NCI-H1092 treated with DMSO at 0.1 percent for 48 hours (cell line): ENCODE measurements at places on chromosomes 2 and 18.

DNA sequence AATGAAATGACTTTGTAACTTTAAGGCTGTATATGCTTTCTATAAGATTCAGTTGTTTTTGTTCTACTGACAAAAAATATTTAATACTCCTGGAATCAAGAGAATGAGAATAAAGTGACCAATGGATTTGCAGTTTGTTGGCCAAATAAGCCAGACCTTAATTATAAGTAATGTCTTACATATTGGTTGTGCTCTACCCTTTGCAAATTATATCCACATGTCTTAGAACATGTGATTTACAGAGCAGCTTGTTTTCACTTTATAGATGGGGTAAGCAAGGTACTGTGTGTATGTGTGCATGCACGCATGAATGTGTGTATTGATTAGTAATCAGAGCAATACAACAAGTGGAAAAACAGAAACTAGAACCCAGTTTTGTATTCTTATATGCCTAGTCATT, 59.1 kb downstream of the RMDN2 start:
- no peak for DNase-seq

GRCh38 chr2:216469661-216470060, 29.0 kb upstream of the RPL37A start:
- no peak for DNase-seq

DNA sequence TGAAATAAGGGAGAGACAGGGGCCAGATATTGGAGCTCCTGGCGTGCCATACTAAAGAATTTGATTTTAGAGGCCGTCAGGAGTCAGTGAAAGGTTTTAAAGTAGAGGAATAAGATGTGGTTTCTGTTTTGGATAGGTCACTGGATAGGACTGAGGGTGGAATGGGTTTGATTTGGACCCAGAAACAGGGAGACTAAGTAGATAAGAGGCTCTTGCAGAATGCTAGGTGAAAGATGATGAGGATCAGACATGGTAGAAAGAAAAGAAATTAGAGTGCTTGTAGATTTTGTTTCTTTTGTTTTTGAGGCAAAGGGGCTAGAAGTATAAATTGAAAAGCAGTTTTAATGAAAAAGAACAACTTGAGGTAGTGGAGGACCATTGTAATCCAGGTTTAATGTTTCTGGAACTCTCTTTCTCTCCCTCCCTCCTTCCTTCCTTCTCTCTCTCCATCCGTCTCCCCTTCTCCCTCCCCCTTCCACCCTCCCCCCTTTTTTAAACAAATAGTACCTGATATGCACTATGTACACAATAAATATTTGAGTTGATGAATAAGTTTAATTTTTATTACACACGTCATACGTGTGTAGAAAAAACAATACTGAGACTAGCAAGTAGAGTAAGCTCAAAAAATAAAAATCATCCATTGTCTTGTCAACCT, 1.9 kb downstream of the NDUFV2 start:
- DNase-seq: no peak

DNA sequence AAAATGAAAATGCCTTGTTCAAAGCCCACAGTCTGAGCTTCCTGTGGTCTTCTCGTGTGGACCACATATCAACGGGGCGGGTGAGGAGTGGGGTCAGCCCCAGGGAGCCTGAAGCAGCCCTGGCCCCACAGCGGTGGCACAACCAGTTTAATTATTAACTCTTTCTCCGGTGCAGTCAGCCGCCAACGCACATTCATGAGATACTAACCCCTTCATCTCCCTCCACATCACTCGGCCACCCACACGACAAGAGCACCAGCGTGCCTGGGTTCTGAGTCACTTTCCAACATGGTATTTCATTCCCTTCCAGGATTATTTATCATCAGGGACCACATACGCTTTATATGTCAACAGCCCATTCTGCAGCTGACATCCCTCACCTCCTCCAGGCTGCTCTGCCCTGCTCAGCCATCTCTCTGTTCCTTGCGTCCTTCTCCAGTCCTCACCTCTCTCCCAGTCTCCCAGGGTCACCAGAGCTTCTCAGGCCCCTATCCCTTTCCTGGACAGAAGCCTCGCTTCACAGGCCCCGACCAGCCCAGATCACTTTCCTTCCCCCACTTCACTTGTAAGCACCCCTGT, 48.0 kb upstream of the ID2 start:
- no peak for DNase-seq

- DNase-seq: no peak
Measured at GRCh38 chr2:216031960-216032689, 18.8 kb upstream of the MREG start.

DNA sequence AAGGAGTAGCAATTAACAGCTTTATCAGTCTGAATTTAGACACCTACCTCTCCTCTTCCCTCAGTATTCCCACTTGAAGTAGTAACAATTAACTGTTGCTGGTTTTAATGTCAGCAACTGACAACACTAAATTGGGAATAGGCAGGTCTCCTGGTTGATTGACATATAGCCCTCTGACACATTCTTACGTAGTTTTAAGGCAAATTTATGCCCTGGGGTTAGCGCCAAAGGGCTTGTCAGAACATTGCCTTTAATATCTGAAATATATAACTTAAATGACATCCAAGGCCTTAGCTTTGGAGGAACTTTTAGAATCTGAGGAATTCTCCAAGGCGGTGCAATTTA, 7.4 kb downstream of the ASXL3 start:
- DNase-seq: no peak

DNA sequence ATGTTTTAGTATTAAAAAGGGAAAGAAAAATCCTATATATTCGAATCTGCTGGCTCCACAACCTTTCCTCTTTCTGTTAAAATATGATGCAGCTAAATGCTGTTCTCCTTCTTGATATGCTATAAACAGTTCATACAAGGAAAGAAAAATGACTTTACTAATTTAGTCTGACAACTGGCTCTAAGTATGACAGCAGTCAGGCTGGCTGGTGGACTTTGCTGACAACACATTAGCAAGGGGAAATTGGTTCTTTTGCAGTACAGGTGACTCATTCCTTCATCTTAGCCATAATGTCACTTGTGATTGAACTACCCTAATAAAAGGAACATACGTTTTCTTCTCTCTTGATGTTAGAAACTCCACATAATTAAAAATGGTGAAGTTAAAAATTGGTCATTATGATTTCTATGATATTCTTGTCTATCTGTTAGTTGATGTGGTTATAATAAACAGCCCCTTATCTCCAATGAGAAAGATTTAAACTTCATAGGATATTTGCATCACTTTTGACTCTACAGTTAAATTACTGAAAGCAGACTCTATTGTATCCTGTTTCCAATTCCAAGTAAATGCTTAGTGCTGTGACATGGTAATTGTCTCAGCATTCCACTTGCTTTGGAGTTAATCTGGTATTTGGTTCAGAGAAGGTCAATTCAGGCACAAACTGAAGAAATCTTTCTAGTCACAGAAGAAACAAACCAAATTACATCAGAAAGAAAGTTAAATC, 315.3 kb upstream of the GULP1 start:
- no peak for DNase-seq

DNA sequence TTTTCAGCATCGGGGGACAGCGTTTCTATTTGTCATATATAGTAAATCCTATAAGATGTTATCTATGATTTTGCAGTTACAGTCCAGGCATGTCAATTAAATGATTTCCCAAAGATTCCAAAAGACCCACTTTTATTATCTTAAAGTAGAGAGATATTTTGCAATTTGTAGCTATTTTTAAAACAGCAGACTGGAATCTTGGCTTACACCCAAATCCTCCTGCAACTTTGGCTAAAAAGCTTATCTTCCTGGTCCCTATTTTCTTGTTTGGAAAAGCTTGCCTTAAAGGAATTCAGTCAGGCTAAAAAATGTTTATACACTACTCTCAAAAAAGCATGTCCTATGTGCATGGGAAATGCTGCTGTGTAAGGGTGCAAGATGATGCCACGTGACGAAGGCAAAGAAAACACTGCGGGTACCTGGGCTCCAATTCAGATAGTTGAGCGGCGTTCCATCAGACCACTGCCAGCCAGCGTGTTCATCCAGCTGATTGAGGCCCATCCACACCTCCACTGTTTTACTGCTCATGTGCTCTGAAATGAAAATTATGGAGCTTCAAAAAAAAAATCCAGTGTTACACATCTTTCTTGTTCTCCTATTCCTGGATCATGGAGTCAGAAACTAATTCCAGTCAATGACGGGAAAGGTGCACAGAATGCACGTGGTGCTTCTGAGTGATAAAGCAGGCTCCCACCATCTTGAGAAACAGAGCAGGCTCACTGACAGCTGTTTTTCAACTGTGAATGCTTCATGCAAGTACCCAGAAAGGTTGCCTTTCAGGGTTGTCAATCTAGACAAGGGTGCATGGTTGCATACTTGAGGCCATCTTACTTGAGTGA, 33.8 kb downstream of the PLA2R1 start:
- DNase-seq: no peak

GRCh38 chr2:150371044-150371818, 116.2 kb downstream of the RND3 start:
- no peak for DNase-seq

- no peak for DNase-seq
Measured at GRCh38 chr2:115908731-115909130, 1466.3 kb downstream of the DPP10 start.

- DNase-seq: no peak
Measured at GRCh38 chr18:49214706-49215105, 245.7 kb downstream of the DYM start.

DNA sequence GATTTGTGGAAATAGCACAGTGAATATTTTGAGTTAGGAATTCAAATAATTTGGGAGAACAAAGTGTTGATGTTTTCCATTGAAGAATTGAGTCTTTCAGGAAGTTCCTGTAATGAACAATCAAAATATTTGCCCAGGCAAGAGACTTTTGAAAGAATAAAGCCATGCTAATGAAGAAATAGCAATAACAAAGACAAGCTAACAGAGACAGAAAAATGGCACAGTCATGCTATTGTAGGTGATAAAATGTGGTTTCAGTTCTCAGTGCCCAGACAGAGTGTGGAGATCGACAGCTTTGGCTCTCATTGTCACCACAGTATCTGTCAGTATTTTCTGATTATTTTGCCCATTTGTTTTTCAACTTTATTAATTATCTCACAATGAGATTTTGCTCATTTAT, 490.8 kb upstream of the PIK3C3 start:
- no peak for DNase-seq

- DNase-seq: no peak
Measured at GRCh38 chr2:158504088-158504487, 47.3 kb downstream of the PKP4 start.

DNA sequence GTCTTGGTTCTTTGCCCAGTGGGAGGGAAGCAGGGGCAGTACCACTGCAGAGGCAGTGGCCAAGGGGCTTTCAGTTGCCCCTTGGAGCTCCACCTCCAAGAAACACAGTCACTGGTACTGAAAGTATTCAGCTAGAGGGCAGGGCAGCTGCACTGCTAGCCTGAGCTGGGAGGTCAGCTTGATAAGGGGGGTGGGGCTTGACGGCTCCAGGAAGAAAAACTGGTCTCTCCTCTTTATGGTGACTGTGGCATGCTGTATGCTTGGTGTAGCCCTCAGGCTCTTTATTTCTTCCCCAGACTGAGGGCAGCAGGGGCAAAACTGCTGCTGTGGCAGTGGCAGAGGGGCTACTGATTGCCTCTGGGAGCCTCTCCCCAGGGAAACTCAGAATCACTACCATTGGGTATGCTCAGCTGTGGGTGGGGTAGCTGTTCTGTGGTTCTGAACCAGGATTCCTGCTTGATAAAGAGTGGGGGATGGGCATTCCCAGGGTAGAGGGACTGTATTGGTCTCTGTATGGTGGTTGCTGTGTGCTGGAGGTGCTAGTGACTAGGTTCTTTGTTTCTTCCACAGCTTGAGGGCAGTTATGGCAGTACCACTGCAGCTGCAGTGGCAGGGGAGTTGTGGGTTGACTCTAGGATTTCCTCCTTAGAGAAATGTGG, 134.6 kb upstream of the SCN7A start:
- no peak for DNase-seq

DNA sequence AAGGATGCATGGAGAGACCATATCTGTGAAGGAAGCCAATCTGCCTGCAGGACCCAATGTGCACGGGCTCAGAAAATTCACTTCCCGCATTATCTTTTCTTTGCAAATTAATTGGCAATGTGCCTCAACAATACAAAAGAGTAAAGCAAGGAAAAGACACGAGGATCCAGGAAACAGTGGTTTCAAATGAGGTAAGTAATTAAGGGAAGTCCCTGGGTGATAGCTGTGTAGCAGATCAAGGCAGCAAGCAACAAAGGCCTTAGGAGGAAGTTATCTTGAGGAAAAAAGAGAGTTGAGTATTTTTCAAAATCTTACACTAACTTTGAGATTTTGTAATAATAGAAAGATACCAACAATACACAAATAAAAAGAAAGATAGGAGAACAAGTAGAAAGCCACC, 44.3 kb upstream of the TGIF1 start:
- no peak for DNase-seq

DNA sequence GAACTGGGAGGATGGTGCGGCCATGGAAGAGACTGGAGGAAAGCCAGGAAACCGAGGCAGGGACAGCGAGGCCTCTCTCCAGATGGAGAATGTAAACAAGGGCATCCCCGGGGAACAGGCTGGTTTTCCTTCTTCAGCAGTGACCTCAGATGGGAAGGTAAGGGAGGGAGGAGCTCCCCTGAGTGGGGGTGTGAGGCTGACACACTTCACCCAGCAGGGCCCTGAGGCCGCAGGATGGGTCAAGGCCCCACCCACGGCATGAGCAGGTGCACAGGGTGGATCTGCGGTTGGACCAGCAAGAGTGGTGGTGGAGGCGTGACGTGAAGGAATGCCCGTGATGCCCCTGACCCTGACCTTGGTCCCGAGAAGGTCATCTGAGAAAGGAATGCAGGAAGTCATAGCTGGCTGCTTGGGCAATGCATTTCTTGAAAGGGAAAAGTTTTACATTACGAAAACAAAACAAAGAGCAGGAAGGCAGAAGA, 48.1 kb downstream of the ADCY3 start:
- DNase-seq: no peak

- peak; percentile 38 for DNase-seq
Measured at GRCh38 chr18:27685807-27686412, 491.0 kb downstream of the CDH2 start.

DNA sequence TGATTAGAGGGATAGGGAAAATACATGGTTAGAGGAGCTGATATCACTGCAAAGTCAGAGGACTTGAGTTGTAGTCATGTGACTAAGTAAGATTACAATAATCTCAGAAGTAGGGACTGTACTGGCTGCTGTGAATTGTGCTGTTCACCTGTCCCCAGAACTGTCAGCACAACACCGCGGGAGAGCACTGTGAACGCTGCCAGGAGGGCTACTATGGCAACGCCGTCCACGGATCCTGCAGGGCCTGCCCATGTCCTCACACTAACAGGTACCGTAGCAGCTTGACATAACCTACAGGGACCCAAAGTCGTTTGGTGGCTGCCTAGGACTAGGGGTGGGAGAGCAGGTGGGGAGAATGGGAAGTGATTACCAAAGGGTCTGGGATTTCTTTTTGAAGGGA, 132.8 kb upstream of the TTC39C start:
- peak; percentile 83 for DNase-seq

- peak; percentile 59 for DNase-seq
Measured at GRCh38 chr2:186129767-186130581, 356.1 kb upstream of the ZC3H15 start.
